ENCODE measurements at places on chromosomes 6 and 20.

DNA sequence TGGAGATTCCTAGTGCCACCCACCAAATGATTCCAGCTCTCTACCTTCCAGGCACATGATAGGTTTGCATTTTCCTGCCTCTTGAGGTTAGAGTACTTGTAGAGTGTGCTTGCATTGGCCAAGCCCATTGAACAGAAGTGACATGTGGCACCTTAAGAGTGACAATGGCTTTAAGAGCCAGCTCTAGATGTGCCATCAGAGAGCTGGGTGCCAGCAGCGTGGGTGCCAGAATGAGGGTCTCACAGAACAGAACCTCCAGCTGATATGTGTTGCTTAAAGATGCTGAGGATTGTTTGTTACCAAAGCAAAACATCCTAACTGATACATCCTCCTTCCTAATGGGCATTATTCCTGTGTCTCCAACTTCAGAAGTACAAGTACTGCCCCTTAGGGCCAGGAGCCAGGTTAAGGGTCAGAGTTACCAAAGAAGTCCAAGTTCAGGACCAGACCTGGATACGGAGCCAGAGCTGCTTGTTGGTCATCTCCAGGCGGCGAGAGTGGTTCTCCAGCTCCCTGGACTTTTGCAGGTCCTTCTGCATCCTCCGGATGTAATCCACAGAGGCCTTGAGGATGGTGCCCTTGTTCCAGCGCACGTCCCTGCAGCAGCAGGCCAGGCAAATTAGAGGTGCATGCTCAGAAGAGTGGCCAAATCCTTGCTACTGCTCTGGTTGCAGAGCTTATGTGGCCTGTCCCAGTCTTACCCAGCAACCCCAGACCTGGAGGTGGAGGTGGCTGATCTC, 47.5 kb downstream of the MDFI start:
- DNase-seq, result no peak

DNA sequence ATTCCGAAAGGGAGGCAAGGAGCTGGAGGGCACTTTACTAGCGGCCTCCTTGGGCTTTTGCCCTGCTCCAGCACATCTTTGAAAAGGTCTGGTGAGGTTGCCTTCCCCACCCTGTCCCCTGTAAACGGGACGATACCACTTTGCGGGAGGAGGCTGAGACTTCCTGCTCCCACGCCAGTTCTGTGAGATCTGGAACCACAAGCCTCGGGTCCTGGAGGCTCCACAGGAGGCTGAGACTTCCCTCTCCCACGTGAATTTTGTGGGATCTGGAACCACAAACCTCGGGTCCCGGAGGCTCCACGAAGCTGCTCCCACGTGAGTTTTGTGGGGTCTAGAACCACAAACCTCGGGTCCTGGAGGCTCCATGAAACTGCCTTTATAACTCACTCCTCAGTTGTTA, 209.3 kb downstream of the DLL1 start:
- no peak for DNase-seq

GRCh38 chr6:4441981-4442434, 306.6 kb upstream of the ECI2 start:
- DNase-seq, result no peak

DNA sequence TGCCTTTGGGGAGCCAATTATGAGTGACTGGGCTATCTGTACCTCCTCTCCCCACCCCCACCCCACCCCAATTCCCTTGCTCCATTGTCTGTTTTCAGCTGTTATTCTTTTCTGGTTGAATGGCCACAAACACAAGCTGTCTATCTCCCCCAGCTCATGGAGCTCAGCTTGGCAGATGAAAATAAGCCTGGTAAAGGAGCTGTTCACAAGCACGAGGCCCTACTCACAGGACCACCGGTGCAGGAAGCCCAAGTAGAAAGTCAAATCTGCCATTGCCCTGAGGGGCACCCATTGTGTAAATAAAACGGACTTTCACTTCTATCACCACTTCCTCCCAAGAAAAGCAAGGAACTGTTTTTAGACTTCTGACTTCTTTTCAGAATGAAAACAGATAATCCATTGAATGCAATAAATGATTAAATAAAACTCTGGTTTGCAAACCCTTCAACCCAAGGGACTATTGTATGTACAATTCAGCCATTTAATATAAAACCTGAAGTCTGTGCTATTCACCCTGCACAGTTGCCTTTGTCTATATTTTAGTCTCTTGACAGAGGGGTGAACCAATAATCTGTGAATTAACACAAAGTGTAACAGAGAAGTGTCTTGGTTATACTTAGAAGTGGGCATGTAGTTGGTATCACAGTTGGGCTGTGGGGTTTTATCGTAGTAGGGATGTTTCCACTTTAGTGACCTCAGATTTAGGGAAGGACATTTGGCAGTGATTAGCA, 27.7 kb downstream of the RIPOR2 start:
- DNase-seq, result no peak

DNA sequence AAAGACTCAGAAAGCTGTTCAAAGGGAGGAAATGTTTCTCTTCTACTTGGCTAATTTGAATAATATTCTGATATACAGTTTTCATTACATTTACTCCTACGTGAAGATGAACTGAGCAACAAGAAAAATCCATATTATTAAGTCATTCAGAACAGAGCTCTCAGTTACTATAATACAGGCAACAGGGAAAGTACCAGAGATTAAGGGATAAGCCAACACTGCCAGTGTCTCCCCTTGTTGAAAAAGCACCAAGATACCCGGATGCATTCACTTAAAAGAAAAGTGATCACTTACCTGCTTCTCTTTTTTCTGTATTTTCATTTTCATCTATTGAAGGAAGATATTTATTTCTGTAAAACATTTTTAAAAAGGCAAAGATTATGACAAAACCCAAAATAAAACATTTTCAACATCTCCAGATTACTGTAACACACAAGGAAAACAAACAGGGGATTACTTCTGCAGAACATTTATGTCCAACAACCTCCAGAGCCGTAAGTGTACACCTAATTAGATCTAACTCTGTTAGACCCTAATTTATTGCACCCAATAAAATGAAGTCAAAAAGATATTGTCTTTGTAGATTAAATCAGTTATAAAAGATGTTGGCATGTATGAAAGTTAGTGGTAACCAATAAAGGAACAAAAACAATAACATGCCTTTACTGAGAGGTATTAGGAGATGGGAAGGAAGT, 67.0 kb downstream of the CHD6 start:
- no peak for DNase-seq

DNA sequence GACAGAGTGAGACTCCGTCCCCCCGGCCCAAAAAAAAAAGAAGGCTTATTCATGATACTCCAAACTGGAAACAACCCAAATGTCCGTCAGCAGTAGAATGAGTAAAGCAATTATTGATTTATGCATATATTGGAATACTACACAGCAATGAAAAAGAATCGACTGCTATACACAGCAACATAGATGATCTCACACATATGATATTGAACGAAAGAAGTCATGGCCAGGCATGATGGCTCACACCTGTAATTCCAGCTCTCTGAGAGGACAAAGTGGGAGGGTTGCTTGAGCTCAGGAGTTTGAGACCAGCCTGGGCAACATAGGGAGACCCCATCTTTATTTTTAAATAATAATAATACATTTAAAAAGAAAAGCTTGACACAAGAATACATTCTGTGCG, 28.5 kb downstream of the BCAS4 start:
- no peak for DNase-seq

GRCh38 chr6:38543022-38543421, 96.7 kb downstream of the BTBD9 start:
- DNase-seq, result no peak

- no peak for DNase-seq
Measured at GRCh38 chr6:90382760-90383159, 86.1 kb upstream of the BACH2 start.

- no peak for DNase-seq
Measured at GRCh38 chr20:59810449-59811187, 122.8 kb downstream of the SYCP2 start.

GRCh38 chr6:811831-812230, 118.9 kb upstream of the EXOC2 start:
- DNase-seq, result no peak

- DNase-seq, result no peak
Measured at GRCh38 chr6:36000451-36000850, 24.0 kb downstream of the SLC26A8 start.

DNA sequence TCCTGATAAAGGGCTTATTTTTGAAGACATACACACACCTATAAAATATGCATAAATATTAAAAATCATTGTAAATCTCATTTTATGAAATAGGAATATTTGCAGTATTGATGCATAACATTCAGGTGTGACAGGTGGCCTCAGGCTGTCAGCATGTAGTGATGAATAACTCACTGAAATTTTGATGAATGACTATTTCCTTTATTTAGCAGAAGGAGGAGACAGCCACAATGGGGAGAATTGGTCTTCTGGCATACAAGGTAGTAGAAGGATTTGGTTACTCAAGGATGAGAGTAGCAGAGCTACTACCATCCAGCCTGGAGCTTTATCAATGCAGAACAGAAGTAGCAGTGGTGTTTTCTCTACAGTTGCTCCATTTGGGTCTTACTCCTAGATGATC, 47.2 kb downstream of the RGS17 start:
- no peak for DNase-seq

- DNase-seq, result no peak
Measured at GRCh38 chr6:105791179-105791578, 295.0 kb upstream of the PRDM1 start.

DNA sequence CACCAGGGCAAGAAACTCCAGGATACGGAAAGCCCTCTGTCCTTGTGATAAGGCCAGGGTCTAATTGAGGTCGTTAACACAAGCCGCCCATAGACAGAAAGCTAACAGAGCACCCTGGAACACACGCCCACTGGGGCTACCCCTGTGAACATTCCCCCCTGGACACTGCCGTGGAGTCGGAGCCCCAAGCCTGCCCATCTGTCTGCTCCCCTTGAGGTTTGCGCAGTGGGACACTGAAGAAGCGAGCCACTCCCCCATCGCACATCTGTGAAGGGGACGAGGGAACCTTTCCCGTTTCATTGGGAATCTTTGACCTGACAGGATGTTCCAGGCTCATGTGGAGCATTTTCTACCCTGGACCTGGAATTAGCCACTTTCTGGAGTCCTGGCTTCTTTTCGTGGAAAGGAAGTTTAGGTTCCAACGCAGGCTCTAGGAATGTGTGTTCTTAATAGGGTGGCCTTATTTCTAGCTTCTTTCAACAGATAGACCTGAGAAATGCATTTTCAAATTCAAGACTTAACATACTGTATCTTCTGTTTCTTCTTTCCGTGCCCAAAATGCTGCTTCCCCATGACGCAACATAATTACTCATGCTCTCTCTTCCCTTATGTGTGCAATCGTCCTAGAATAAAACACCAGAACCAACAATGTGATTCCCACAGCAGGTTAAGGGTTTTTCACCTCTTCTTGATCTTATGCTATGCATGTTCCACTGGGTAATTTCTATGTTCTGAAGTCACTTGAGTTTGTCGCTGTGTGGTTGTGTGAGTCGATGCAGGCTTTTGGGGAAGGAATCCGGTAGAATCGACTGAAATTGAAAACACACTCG, 161.1 kb downstream of the ERMARD start:
- DNase-seq, result no peak

GRCh38 chr6:148548065-148548748, 198.6 kb upstream of the UST start:
- DNase-seq, result no peak

GRCh38 chr6:85135376-85136094, 314.3 kb upstream of the NT5E start:
- no peak for DNase-seq

DNA sequence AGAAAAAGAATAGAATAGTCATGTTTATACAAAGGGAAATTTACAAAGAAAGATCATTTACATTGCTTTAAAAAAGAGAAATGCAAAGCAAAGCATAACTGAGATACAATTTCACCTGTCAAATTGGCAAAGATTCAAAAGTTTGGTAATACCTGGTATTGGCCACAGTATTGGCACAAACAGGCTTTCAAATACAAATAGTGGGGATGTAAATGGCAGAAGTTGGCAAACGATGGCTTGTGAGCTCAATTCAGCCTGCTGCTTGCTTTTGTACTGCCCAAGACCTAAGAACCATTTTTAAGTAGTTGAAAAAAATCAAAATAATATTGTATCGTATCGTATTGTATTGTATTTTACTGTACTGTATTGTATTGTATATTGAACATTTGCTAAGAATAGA, 194.5 kb upstream of the JAG1 start:
- no peak for DNase-seq

DNA sequence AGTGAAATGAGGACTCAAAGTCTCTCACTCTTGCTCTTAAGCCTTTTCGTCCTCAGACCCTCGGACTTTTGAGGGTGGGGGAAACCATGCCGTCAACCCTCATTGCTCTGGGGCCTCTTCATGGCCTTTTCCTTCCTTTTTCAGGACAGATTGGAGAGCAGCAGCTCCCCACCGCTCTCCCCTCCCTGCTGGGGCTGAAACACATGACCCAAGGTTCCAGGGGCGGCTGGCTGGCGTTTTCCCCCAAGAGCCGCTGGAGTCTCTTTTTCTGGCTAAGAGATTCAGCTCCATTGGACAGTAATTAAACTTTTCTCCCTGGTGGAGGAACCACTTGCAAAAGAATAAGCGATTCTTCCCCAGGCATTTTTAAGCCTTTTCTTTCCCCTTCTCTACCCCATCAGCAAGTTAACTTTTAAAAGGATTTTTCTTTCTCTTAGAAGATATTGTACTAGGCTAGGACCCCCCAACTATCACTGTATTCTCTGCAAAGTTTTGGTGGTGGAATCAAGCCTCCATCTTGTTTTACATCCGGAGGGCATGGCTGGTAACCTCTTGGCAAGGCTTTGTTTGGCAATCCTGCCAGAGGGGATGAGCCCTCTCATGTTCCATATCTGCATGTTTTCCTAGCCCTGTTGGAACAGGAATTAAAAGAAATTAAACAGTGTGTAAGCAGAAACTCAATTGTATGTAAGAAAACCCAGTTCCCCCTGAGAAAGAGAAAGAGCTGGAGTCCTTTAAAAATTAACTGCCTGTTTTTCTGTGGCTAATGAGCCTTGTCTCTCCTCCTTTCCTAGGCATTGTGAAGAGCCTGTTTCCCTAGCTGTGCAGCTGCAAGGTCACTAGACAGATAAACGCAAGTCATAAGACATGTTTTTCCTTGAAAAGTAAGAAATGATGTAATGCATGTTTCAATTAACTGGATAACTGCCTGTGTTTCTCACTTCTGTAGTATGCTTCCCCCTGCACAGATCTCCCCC, 100.8 kb upstream of the GPR6 start:
- DNase-seq, result no peak

- DNase-seq, result no peak
Measured at GRCh38 chr20:40481743-40482458, 207.1 kb downstream of the MAFB start.

DNA sequence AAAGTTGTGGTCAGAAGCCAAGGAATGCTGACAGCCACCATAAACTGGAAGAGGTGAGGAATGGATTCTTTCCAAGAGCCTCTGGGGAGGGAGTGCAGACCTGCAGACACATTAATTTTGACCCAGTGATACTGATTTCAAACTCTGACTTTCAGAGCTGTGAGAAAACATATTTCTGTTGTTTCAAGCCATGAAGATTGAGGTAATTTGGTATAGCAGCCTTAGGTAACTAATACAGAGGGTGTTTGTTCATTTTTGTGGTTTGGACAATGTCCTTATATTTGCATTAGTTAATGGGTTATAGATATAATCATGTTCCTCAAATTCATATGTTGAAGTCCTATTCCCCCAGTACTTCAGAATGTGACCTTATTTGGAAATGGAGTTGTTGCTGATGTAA, 85.4 kb upstream of the GTSF1L start:
- no peak for DNase-seq

All from activated T-cell treated with anti-CD3 and anti-CD28 coated beads for 48 hours (primary cell).